DMS79 (cell line): ENCODE measurements at places on chromosomes 6 and 20.

- DNase-seq, result no peak
These were observed 14.4 kb upstream of the TMEM242 start for GRCh38 chr6:157337751-157338150.

- no peak for DNase-seq
These were observed 78.8 kb downstream of the FOXF2 start for GRCh38 chr6:1468126-1468525.

GRCh38 chr6:39080246-39080875 lies 31.8 kb downstream of the GLP1R start:
- no peak for DNase-seq

- no peak for DNase-seq
These were observed 37.7 kb upstream of the ASF1A start for GRCh38 chr6:118856301-118856700.

DNA sequence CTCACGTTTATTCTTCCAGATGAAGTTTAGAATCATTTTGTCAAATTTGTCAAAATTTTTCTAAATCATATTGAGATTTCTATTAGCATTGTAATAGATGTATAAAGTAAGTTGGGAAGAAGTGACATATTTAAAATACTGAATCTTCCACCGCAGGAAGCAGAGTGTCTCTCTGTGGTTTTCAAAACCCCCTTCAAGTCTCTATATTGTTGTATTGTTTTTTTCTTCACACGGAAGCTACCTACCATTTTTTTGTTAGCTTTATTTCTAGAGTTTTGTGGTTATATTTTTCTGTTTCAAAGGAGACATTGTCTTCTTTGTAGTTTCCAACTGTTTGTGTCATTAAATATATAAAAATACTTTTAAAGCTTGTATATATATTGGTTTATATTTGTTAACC lies 188.6 kb downstream of the ZDHHC14 start:
- DNase-seq, result no peak

GRCh38 chr6:23202207-23202606 lies 632.8 kb downstream of the HDGFL1 start:
- DNase-seq, result no peak
